RKO (cell line): ENCODE measurements at places on chromosomes 1 and 21.

DNA sequence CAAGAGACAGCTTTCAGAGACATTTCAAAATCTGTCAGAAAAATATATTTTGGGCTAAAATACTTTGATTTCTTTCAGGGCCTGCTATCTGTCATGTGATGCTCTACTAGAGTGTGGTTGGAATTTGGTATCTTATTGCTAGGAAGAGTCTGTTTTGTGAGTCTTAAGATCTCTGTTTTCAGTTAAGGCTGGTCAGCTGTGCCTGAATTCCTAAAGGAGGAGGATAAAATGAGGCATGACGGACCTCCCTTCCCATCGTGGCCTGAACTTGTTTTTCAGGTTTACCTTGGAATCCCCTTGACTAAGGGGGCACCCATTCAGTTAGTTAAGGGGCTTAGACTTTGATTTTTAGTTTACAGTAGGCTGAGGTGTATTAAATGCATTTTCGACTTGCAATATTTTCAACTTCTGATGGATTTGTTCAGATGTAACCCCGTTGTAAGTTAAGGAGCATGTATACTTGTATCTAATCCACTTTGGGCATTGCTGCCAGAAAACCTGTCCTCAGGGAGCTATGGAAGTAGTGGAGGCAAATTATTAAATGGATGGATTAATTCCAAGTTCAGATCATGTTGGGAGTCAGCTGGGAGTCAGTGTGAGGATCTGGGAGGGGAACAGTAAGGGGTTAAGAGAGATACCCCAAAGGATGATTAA lies 18.3 kb downstream of the CAPN2 start:
- no peak for DNase-seq

- DNase-seq: no peak
Observed at GRCh38 chr1:246291127-246291526, 216.0 kb downstream of the SMYD3 start.

GRCh38 chr1:6842301-6842700 lies 57.0 kb downstream of the CAMTA1 start:
- no peak for DNase-seq

DNA sequence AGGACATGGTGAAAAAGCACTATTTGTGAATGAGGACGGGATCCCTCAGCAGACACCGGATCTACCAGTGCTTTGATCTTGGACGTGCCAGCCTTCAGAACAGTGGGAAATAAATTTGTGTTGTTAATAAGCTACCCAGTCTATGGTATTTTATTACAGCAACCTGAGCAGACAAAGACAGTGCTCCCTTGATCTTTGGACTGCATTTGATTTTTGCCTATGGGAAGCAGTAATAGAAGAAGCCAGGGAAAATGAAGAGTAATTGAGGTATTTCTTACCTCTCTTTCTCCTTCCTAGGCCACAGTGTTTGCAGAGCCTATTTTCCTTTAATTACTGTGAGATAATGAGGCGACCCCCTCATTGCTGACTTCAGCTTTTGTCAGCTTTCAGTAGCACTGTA lies 87.9 kb downstream of the PDE4B start:
- no peak for DNase-seq

GRCh38 chr21:42724226-42724920 lies 71.0 kb downstream of the PDE9A start:
- no peak for DNase-seq

GRCh38 chr1:8061673-8062386 lies 35.7 kb upstream of the ERRFI1 start:
- DNase-seq: no peak

GRCh38 chr21:41707231-41707959 lies 59.5 kb downstream of the RIPK4 start:
- DNase-seq: no peak

- DNase-seq: no peak
Observed at GRCh38 chr1:16006552-16007485, 2.8 kb downstream of the SRARP start.

DNA sequence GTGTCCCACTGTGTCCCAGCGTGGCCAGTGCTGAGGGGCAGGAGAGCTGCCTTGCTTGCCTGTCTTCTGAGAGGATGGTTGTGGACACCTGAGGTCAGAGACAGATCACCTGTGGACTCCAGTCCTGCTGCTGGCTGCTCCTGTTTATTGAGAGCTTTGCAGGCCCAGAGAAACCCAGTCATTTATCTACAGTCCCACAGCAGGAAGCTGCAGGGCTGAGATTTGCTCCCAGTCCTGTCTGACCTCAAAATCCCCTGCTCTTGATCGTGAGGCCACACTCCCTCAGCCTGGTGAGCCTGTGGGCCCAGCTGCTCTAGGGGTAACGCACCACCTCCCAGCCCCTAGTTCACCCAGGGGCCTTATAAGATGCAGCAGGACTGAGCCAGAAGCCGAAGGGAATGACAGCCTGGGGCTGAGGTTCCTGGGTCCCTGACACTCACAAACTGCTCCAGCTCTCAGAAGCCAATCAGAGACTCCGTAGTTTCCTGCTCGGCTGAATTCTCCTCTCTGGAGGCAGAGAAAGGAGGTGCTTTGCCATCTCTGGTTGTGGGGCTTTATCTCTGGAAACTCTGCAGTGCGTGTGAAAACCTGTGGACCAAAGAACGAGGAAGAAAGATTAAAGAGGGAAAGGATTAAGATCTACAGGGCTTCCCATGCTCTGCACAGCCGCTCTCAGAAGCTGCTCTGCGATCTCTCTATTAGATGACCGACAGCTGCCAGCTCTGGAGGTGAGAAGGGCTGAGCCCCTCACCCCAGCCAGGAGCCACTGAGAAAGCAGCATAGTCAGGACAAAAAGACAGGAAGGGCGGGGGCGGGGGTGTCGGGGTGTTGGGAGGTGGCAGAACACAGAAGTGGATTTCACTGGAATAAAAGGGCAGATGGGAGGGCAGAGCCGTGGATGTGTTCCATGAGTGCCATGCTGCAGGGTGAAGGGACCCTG lies 39.1 kb downstream of the UBIAD1 start:
- no peak for DNase-seq

DNA sequence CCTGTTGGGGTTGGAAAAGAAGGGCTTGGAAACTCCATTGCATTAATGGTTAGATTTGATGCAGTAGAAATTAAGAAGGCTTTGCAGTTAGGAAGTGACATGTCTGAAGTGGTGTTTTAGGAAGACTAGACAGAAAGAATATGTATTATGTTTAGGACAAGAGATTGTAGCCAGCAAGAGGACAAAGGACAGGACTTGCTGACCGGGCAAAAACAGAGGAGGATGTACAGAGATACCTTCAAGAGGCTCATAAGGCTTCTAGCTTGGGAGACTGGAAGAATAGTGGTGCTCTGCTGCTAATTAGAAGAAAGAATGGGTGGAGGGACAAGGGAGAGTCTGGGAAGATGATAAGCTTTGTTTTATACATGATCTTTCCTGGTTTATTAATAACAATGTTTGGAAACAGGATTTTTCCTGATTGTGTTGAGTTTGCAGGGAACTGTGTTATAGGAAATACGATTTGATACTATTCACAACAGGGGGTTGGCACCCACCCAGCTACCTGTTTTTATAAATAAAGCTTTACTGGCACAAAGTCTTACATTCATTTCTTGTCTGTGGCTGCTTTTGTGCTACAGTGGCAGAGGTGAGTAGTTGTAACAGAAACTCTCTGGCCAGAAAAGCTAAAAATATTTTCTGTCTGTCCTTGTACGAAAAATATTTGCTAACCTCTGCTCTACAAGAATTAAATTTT lies 37.1 kb upstream of the TMCO2 start:
- DNase-seq: no peak

DNA sequence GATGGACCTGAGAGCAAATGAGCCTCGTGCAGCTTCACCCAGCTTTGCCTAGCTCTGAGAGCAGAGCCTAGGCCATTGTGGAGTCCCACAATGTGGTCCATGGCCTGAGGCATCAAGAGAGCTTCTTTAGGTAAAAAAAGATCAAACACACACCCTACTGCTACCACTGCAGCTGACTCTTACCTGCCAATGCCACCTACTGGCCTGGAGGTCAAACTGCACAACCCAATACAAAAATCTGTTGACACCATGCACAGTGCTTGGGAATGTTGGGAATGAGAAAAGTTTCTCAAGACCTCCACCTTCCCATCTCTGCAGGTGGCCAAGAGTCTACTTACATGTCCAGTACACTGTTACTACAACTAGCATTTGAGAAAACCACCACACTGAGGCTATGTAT lies 60.6 kb downstream of the UCHL5 start:
- no peak for DNase-seq

DNA sequence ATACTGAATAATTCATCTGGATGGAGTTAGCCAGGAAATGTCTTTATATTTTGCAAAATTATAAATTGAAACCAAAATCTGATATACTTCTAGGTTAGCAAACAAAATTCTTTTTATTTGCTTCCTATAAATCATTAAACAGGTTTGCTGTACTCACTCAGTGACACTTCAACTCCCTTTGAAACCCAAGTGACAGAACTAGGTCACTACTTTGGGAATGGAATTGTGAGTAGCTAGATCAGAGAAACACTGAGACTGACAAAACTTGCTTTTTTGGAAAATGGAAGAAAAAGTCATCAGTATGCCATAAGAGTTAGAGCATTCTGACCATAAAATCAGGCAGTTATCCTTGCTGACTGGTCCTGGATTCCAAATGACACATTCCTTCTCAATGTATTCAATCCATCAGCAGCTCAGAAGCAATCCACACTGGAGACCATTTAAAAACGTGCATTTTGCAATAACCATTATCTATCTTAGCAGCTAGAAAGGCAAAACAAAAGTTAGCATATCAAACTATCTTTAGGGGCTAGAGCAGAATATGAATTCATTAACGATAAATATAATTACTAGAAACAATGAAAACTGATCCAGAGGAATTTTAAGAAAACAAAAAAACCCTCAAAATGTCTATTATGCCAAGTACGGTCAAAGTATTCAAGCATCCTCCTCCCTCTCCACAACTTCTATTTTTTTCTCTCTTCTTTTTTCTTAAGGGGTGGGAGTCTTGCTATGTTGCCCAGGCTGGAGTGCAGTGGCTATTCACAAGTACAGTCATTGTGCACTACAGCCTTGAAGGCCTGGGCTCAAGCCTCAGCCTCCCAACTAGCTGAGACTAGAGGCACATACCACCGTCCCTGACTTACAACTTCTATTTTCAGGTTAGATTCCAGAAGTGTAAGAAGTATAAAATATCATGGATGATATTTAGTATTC lies 60.1 kb downstream of the HNRNPR start:
- DNase-seq: no peak
